ENCODE measurements at places on chromosomes 1 and 21.

DNA sequence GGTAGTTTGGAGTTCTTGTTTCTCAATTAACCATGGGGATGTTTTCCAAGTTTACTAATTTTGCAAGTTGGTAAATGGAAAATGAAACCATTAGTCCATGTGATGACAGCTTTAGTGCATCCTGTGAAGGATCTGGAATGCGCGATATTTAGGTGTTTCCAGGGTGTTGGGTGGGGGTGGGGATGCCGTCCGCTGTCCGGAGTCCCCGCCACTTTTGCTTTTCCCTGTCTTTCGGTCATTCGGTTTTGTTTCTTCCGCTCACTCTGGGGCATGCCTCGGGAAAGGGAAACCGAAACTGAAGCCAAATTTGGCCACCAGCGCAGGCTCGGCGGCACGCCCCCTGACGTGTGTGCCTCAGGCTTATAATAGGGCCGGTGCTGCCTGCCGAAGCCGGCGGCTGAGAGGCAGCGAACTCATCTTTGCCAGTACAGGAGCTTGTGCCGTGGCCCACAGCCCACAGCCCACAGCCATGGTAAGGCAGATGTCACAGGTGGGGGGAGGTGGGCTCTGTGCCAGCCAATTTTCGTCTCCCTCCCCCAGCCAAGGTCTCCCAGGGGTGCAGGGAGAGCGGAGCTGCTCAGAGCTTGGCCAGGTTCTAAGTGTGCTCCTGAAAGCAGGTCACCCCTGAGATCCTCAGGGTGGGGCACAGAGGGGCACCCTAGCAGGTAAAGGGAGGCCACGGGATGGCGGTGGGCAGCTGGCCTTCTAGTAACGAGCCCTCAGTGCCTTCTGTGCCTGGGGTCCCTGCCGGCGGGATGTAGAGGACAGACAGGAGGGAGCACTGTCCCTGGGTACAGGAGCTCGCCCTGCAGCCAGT is at the start of gene ISG15:
Gene ISG15 (plus strand): TSS at position 393 of the 817 bp plus-strand sequence. CDS start 77 bp downstream, at position 470.
- DNase-seq, result peak; percentile 87

GRCh38 chr21:44052071-44052829 is 40.1 kb downstream of the TRAPPC10 start:
- no peak for DNase-seq

DNA sequence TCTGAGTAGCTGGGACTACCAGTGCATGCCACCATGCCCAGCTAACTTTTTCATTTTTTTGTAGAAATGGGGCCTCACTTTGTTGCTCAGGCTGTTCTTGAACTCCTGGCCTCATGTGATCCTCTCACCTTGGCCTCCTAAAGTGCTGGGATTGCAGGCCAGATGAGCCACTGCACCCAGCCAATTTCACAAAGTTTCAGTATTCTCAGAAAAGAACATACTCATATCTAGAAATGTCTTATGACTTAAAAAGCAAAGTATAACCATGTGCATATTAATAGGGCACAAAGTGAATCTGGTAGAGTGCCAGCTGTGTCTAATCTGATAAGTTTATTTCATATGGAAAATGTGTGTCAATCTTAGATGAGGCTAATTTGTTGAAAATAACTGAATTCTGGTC is 87.5 kb upstream of the CACYBP start:
- no peak for DNase-seq

DNA sequence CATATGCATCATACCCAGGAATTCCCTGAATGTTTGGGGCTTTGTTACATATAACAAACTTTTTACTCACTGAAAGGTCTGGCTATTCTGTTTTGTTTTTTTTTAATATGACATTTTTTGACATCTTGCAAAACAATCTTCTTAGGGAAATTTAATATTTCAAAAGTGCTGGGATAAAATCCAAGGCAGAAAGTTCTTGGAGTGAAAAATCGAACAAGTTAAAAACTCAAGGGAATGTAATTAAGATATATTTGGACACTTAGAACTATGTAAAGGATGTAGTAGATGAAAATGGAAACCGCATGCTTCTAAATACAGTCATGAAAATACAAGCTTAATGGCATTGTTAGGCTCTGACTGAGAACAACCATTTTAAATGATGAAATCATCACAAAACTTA is 8.6 kb downstream of the CHODL start:
- DNase-seq, result peak; percentile 58

GRCh38 chr1:210489491-210489890 is 160.8 kb downstream of the HHAT start:
- DNase-seq, result no peak

Measured in fibroblast of skin of scalp (primary cell).